NCI-H748 treated with DMSO at 0.1 percent for 48 hours (cell line): ENCODE measurements at places on chromosomes 7 and 10.

GRCh38 chr7:50497068-50497642, 47.0 kb upstream of the FIGNL1 start:
- no peak for DNase-seq

- DNase-seq, result no peak
These were observed 203.2 kb downstream of the ANK3 start for GRCh38 chr10:60186315-60187071.

DNA sequence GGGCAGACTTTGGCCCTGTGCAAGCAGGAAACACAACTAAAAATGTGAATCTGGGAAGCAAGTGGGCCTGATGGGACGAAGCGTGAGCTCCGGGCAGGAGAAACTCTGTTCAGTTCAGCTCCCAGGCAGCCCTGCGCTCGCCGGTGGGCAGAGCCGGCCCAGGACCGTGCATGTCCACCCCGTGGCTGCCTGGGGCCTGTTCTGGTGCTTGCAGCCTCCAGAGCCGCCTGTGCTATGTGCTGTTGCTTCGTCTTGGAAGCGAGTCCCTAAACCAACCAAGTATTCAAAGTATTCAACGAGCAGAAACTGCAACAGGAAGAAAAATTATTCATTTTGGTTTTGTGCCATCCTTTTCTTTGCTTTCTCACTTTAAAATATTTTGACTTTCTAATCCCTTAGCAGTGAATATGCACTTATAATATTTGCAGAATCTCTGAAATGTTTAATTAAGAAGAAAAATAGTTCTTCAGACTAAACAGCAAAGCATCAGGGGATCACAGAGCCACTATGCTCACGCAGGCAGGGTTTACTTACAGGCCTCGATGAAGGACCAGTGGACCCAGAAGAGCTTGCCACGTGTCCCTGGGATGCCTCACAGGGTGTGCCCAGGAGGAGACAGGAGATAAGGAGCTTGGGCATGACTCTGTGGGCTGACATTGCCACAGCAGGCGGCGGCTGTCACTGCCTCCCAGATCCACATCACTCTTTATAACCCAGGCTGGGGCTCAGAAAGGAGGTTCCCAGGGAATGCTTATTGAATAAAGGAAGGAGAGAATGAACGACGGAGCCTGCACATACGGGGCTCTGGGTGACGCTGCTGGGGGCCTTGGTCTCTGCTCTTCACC, 45.6 kb downstream of the VIPR2 start:
- no peak for DNase-seq

DNA sequence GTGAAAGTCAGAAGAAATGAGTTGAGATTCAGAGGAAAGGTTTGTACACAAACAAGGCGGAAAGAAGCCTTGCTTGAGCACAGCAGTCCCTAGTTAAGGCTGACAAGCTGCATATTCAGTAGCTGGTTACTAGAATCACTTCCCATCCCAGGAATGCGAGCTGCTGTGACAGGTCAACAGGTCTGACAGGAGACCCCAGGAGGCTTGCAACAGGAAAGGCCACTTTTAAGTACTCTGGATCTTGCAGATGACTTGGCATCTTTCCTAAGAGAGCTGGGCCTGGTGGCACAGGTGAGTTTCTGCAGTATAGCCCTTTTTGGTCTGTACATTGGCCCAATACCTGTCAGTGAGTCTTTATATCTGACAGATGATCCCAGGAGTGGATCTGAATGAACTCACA, 35.7 kb upstream of the UNC5B start:
- DNase-seq, result no peak

DNA sequence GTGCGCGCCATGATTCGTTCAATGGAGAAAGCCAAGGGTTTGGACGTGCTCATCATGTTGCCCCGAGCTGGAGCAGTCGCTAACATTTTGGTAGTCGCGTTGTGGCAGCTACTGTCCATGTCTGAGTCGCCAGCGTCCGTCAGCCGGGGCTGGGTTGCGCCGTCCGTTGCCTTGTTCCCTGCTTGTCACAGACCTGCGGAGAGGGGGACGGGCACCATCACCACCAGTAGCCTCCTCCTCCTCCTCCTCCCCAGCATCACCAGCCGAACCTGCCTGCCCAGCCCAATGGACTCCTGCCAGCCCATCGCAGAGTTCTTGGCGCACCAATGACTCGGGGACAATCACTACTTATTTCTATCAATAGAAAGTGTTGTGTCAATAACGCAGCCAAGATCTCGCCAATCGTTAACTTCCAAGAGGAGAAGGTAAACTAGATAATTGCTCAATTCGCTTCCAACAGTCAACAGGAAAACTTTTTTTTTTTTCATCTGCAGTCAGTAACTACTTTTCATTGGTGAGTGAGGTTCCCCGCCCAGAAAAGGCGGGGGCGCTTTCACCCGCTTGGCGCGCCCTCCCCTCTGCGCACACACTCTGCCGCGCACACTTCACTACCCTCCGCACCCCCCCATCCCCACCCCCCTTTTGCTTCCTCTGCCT, at the start of gene FEZF1:
TSS of gene FEZF1 (minus strand) at position 432 of the 657 bp plus-strand sequence. CDS start at position 119, 313 bp downstream.
- DNase-seq, result peak; percentile 72

- DNase-seq, result no peak
These were observed 41.4 kb upstream of the SGCE start for GRCh38 chr7:94697035-94697974.

DNA sequence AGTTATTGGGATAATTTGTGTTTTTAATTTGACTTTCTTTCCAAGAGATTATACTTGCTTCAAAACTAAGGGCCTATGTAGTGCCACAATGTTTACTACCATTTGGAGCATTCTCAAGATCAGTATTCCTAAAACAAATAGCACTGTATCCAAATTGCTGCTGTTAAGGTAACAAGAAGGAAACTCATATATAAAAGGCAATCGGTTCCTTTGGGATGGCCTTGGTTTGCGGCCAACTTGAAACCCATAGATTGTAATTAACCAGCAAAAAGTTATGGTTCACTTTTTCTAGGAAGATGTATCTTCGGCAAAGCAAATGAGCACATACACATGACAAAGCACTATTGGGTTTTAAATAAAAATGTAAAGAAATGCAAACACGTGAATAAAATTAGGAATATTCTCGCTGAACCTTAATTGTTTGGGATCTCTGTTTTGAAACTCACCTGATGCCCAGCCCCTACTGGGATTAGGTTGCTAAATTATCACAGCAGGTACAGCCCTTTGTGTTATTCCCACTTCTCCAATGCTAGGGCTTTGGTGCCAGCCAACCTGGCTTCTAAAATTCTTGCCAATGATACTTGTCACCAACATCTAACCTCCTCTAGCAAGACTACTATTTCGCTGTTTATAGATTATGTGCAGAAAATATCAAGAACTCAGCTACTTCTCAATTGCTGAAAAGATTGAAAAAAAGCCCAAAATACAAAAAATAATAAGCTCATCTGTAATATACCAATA, 16.0 kb downstream of the CDNF start:
- no peak for DNase-seq
